ENCODE measurements at places on chromosomes 5 and 9. TPM values are rescaled to one million over a fixed set of nuclear protein-coding genes. Genes with fewer than 3 reads are reported as not detected.

DNA sequence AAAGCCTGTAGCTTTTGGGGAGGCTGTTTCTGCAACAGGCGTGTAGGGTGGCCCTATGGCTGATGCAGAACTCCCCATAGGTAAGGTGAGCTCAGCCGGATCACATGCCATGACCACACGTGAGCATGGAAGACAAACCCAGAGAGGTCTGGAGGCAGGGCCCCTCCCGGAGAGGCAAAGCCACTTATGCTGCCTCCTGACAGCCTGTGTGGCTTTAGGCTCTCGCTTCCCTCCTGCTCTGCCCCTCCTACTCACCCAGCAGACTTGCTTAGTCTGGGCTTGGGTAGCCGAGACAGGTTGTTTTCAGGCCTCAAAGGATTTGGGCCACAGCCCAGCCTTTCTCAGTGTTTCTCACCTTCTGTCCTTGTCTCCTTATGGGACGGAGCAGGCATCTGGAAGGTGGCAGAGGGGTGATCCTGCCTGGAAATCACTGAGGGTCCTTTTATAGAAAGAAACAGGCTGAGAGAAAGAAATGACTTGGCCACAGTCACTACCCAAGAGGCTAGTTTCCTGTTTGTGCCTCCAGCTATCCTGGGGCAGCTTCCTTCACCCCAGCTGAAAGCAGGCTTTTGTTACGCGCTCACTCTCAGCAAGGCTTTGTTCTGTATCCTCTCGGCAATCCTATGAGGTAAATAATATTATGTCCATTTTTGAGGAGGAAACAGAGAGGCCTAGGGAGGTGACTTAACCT lies 89.9 kb downstream of the DAB2IP start:
- no peak for DNase-seq

GRCh38 chr9:137138058-137138721 lies 764 bp upstream of the GRIN1 start:
- DNase-seq = no peak

DNA sequence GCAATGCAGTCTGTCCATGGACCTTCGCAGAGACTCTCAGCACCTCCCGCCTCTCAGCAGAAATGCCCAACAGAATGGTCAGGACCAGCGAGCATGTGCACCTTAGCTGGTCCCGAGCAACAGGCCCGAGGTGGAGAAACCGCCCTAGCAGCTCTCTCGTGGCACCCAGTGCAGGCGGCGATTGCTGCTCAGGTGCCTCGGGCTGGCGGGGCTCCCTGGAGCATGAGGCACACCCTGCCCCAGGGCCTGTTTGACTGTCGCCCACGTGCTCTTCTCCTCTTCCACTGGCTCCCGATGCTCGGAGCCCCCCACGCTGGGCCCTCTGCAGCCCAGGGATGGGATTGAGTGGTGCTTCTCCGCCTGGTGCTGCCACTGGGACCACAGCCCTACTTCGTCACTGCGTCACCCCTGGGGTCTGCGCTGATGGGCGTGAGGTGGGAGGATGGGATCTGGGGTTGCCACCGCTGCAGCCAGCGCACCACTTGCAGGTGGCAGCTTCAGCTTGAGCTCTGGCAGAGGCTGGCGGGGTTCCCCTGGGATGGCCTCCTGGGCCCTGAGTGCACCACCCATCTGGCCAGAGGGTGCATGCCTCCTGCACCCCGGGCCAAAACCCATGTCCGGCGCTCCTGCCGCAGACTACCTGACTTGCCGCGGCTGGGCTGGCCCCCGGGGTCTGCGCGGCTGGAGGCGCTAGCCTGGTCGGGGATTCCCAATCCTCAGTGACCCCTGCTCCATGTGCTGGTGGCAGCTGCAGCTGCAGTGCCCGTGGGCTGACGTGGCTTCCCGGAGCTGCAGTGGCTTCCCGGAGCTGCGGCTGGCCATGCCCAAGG lies 244.2 kb downstream of the FOXD4L6 start:
- no peak for DNase-seq

- DNase-seq = no peak
Measured at GRCh38 chr9:93910196-93910595, 45.0 kb downstream of the BARX1 start.

DNA sequence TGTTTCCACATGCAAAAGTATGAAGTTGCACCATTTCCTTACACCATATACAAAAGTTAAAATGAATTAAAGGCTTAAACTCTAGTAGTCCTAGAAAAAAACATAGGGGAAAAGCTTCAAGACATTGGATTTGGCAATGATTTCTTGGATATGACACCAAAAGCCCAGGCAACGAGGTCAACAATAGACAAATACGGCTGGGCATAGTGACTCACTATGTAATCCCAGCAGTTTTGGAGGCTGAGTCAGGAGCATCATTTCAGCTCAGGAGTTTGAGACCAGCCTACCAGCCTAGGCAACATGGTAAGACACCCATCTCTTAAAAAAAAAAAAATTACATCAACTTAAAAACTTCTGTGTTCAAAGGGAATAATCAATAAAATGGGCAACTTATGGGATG lies 30.9 kb upstream of the SREK1 start:
- no peak for DNase-seq

DNA sequence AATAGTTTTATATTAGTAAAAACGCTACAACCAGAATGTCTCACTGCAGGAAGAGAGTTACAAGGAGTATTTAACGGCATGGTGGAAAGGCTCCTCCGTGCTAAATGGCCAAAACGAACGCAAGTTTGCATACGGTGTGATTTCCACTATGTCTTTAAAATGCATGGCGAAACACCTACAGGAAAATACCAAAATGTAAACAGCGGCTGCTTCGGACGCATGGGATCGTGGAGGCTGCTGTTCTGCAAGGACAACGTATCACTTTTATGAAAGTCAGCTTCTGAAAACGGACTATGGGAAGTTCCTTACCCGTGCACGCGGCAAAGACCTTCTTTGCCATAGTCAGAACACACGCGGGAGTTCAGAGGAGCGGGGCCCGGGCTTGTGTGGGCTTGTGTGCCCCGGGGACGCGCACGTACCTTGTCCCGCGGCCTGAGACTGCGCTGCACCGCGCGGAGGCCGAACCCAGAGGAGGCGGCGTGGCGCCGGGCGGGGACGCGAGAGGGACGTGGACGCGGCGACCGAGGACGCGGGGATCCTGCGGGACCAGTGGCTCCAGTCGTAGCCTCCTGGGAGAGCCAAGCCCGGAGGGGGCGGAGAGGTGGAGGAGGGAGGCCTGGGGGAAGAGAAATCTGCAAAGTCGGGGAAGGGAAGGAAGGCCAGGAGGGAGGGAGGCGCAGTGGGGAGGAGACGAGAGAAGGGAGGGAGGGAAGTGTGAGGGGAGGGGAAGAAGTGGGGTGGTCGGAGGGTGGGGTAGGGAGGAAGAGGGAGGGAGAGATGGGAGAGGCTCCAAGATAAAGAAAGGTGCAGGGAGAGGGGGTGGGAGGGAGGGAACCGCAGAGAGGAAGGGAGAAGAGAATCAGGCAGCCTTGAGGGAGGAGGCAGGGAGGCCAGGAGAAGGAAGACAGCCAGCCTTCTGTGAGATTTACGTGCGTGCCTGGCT lies at the start of gene CMBL:
Gene CMBL (minus strand): TSS at position 697 of the 943 bp plus-strand sequence. CDS start 17,140 bp downstream, outside the sequence.
- DNase-seq = no peak

Gene SH3TC2
- 0.80 TPM for polyA plus RNA-seq

All from right renal cortex interstitium (tissue), 3 donors.